ENCODE measurements at places on chromosomes 7 and 10.

DNA sequence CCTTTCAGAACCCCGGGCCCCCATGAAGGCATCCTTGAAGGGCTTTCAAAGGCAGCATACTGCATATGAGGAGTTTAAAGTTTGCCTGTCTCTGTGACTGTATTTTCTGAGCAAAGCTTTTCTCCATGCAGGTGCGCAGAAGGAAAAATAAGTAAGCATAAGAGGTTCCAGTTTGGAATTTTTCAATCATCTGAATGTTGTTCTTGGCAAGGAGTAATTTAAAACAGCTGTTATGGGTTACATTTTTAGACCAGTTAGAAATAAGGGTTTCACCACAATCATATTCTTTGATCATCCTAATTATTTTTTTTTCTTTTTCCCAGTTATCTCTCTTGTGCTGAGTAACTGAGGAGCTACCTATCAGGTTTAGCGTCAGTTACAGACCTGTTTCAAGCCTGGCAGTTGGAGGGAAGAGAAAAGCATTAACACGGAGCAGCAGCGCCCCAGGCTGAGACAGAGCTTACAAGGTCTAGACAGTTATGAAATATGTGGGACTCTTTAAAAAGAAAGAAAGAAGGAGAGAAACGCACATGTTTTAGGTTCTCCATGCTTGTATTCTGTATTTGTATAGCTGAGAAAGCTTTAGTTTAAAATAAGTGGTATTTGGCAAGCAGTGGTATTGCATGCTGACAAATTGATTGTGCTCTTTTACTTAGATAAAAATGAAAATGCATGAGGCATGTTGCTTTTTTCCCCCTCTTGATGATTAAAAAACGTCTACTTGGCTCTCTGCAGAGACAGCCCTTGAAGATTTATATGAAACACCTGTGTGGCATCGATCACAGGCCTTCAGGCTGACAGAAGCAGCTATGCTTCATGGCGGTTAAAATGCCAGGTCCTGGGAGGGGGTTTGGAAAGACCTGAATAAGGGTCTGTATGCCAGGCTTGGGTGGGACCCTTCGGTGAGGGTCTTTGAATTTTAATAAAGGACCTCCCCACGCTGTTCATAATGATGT, 157.6 kb downstream of the GRK5 start:
- DNase-seq: no peak

- no peak for DNase-seq
Observed at GRCh38 chr7:158318511-158318913, 269.1 kb downstream of the PTPRN2 start.

DNA sequence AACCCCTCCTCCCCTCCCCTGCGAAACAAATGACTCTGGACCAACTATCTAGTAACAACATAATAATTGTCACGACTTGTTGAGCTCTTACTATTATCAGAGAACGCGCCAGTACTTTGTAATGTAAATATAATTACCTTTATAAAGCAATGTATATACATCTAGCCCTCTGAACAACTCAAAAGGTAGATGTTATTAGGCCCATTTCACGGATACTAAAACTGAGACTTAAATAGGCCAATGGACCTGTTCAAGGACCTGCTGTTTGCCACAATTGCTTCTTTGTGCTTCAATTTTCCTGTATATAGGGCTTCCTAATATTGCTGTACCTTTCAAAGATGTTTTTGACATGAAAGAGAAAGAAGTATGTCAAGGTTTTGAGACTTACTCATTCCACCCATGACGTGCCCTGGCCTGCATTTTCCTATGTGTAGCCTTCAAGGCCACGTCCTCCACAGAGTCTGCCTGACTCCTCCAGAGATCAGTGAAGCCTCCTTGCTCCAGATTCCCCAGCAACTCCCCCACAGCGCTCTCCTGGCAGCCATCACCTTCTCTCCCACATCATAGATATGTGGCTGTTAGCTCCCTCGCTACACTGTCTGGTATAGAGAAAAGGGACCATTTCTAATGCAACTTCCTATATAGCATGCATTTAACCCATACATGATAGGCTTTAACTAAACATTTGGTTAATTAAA, 156.6 kb downstream of the SKIDA1 start:
- no peak for DNase-seq

GRCh38 chr7:50446542-50446960, 3.6 kb downstream of the FIGNL1 start:
- no peak for DNase-seq

- no peak for DNase-seq
Observed at GRCh38 chr10:63630931-63631680, 109.9 kb downstream of the REEP3 start.

DNA sequence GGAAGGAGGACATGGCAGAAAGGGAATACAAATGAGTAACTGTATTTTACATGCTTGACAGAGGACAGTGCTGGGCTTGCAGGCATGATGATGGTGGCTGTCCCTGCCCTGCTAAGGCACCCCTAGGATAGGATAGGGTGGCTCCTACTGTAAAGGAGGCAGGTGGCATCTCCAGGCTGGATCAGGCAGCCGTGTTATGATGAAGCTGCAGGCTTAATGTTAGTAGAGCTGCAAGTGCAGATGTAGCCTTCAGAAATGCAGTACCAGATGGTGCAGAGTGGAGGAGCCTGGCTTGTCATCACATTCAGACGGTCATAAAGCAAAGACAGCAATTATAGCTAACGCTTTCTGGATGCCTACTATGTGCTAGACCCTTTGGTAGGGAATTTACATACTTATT, 287.9 kb upstream of the PODXL start:
- no peak for DNase-seq

GRCh38 chr10:117014835-117015234, 9.8 kb upstream of the SHTN1 start:
- no peak for DNase-seq

DNA sequence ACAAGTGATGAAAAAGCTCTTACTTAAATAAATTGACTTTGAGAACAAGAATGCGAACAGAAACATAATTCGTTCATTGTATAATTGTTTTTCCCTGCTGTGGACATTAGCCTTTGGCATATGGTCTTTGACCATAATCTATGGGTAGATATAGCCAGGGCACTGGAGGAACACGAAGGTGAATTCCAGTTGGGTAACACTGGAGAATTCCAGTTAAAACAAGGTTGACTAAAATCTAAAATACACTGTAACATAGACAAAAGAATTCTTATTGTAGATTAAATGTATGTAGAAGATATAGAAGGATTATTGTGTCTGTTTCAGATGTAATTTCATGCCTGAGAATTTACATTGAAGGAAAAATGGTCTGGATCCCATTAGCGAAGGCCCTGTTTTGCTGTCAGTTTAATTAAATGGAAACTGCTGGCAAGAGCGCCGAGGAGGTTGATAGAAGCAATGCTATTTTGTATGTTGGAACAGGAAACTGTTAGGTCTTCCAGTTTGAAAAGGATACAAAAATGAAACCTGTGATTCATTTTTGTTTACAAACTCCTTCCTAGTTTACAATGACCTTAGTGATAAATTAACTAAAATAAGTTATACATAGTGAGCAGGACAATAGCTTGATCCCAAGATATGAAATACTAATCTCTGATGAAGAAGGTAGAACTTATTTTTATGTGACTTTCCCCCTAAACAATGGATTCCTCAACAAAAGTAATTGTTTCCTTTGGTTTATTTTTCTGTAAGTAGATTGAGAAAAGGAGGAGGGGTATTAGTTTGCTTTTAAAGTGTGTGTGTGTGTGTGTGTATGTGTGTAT, 68.9 kb downstream of the ARID5B start:
- no peak for DNase-seq

DNA sequence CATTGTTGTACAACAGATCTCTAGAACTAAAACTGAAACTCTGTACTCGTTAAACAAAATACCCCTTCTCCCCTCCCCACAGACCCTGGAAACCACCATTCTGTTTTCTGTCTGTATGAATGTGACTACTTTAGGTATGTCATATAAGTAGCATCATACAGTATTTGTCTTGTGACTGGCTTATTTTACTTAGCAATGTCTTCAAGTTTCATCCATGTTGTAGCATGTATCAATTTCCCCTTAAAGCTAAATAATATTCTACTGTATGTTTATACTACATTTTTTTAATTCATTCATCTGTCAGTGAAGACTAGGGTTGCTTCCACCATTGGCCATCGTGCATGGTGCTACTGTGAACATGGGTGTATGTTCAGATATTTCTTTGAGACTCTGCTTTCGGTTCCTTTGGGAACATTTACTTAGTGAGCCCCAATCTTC, 71.2 kb upstream of the RPA3 start:
- DNase-seq: no peak

- peak; percentile 56 for DNase-seq
Observed at GRCh38 chr7:138670594-138670993, 30.6 kb downstream of the SVOPL start.

DNA sequence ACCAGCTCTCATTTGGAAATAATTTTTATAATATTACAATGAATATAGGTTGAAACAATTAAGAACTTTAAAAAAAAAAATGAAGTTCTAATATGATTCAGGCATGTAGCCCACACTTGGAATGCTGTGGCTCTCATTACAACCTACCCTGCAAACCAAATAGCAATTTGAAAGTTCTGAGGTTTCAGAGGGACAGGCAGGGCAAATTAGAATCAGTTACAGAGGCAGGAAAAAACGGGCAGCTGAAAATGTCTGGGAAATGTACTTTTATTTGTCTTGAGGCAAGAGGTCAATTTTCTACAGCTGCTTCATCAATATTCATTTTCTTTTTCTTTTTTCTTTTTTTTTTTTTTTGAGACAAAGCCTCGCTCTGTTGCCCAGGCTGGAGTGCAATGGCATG, 95.3 kb downstream of the PIP4K2A start:
- no peak for DNase-seq

GRCh38 chr10:114030140-114030539, 13.5 kb upstream of the ADRB1 start:
- DNase-seq: no peak

DNA sequence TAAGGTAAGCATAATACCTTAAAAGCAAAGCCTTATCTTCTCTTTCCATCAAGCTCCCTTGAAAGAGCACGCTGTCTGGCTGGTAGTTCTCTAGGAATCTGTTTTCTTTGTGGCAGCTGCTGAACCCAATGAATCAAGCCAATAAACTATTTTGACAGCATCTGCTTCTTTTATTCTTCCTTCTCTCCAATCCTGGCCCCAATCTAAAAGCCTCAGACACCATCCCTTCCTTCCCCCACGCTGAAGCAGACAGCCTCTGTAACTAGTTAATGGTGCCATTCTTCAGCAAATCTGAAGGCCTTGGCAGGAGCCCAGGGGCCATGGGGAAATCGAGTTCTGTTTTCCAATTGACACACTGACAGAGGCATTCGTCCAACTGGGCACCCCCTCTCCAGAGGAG, 186.6 kb upstream of the LYZL1 start:
- DNase-seq: no peak

DNA sequence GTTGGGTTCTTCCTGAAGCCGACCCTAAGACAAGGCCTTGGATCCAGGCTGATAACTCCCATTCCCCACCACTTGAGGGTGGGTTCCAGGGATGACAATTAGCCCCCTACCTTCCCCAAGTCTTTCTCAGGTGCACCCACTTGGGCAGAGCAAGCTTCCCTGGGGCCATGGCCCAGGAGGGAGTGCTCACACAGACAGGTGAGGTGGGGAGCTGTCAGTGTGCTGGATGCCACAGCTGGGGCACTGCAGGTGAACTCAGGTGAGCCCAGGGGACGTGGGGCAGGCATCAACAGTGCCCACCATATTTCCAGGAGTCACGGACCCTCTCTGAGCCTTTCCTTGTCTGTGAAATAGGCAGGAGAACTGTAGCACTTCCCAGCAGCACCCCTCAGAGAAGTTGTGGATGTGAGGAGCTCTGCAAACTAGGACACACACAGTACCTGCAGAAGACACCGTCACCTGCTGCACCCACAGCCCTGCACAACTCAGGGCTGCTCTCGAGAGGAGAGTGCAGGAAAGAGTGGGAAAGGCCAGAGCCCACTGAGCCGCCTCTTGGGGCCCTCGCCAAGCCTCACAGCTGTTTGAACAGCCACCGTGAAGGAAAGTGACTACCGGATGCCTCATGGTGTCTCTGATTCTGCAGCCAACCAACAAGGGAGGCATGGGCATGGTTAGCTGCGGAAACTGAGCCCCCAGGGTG, 17.9 kb downstream of the SH3PXD2A start:
- no peak for DNase-seq

GRCh38 chr7:29442146-29442545, 121.5 kb upstream of the PRR15 start:
- DNase-seq: no peak

- no peak for DNase-seq
Observed at GRCh38 chr10:6473901-6474370, 106.1 kb downstream of the PRKCQ start.

DNA sequence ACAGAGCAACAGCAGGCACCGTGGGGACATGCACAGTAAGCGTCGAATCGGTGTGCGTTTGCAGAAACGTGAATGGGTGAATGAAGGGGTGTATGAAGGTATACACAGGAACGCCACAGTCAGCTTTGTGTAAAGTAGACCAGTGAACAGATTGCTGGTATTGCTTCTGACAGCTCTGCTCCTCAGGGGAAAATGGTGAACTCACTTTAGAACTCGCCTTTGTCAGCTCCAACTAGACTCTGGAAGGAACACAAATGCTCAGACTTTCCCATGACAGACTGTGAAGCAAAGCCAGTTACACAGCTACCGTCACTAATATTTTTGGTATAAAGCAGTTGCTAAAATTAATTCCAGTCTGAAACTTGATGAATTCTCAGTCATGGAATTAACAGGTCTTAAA, 78.9 kb downstream of the CUX1 start:
- DNase-seq: no peak

DNA sequence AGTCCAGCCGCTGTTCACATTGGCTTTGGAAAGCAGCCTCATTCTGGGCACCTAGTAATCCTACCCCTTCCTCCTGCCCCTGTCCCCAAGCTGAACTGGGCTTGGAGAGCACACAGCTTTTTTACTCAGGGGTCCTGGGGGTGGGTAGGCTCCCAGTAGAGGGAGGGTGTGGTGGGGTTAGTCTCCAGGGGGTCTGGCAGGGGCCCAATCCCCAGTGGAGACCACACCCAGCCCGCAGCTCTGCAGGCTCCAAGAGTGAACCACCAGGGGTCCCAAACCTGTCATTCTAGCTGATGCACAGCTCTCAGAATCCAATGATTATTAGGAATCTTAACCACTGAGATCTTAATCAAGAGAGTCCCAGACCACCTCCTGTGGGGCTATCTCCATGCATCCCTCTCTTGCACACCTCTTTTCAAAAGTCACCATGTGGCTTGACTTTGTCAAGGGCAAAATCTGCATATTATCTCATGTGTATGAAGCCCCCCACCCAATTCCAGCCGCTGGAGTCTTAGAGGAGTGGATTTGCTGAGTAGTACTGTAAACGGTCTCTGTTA, 2.7 kb downstream of the HOXA11 start:
- no peak for DNase-seq
